ENCODE measurements at places on chromosomes 12 and 14.

GRCh38 chr12:54159589-54159988, 29.2 kb downstream of the SMUG1 start:
- DNase-seq = no peak

DNA sequence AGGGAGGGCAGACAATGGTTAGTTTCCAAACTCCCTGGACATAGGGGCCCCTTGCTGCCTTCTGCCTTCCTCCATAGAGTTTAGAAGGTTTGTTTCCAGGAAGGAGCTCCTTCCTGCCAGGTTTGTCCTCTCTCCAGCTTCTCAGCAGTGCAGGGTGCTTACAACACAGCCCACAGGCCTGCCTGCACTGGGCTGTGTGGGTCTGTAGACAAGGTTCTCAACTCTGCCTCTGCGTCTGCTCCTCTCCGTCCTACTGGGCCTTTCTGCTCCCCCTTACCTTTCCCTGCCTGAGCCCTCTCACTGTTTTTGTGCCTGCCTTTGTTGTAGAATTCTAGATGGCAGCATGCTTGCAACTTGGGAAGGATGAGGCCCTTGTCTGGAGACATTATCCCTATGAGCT, 124.0 kb downstream of the SAMD4A start:
- DNase-seq = no peak

GRCh38 chr12:58728397-58728796, 191.9 kb downstream of the LRIG3 start:
- no peak for DNase-seq

GRCh38 chr14:34214961-34215360, 247.1 kb downstream of the SPTSSA start:
- no peak for DNase-seq

GRCh38 chr14:58863661-58864345, 226.0 kb downstream of the DACT1 start:
- DNase-seq = no peak

DNA sequence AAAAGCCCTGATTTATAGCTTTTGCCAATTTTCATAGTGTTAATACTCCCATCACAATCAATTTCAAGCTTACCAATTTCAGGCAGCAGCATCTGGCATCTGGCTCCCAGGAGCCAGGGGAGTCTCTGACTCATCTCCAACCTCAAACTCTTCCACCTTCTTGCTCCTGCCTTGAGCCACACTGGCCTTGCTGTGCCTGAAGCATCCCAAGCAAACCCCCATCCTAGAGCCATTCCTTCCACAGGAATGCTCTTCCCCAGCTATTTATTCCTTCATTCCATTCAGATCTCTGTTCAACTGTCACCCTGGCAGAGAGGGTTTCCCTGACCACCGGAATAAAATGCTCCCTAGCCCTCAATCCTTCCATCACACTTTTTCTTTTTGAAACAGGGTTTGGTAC, 13.9 kb upstream of the PPP1CC start:
- no peak for DNase-seq

DNA sequence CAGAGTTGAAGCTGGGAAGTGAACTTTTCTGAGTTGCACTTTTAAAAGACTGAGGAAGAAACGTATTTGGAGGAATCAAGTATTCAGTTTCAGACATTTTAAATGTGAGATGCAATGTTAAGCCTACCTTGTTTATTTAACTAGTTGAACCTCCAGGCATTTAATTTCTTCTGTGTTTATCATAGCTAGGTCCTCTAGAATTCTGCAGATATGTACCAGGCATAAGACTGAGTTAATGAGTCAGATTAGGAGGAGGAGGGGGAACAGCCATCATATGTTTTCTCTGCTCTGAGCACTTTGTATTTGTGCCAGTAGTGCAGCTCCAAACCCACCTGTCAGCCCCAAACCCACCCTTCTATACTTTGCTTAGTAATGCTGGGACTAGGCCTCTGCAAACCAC, 16.4 kb upstream of the SAMD4A start:
- no peak for DNase-seq

DNA sequence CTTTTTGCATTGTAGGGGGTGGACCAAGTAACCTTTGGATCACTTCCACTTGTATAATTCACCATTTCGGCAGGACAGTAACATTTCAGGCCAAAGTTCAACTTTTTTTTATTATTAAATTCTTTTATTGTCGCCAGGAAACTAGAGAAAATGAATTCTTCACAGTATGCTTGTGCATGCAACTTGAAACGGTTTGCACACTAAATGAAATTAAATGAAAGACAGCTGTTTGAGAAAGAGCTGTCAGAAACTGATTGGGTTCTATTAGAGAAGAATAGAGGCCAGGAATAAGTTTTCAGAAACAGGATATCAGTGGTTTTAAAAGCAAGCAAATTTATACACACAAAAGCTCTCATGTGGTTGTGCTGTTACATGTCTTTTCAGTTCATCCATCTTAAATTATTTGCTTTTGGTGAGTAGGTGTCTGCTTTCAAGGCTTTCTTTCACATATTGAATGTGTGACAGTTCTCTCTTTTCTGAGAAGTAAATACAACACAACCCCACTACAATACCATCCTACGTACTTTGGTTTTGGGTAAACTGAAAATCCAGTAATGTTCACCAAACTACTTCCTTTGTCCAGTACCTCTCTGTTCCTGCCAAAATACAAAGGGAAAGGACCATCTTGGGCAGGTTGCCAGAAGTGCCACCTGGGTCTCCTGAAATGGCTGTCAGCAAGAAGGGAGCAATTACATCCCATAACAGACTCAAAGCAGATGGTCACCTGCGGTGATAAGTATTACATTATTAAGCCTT, 291.7 kb downstream of the RAD51B start:
- no peak for DNase-seq

DNA sequence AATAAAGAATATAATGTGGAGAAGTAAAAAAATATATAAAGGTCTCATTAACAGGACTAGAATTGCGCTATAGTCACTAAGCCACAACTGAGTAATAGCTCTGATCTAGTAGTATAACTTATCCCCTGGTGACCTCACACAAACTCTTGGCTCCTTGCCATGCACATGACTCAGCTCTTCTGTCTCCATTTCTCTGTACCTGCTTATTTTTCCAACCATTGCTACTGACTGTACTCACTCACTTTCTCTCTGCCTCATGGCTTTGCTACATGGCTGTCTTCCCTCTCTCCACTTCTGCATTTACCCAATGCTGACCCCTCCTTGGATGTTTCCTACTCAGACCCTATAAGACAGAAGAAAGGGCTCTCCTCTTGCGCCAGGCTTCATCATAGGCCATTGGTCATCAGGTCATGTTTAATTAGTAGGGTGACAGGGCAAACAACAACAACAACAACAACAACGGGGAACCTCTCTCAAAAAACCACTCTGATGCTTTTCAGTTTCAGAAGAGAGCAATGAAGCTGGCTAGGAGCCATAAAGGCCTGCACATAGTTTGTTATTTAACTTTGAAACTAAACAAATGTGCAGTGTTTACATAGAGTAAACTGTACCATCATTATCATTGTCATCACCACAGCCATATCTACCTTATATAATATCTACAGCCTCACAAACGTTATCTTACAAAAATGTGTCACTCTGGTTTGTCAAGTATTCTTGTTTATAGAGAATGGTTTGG, 25.6 kb upstream of the KRAS start:
- DNase-seq = no peak
